NCI-H2081 treated with DMSO at 0.1 percent for 48 hours (cell line): ENCODE measurements at places on chromosomes 7 and 10.

- DNase-seq, result peak; percentile 46
These were observed 57.3 kb downstream of the MAPK8 start for GRCh38 chr10:48363617-48364355.

DNA sequence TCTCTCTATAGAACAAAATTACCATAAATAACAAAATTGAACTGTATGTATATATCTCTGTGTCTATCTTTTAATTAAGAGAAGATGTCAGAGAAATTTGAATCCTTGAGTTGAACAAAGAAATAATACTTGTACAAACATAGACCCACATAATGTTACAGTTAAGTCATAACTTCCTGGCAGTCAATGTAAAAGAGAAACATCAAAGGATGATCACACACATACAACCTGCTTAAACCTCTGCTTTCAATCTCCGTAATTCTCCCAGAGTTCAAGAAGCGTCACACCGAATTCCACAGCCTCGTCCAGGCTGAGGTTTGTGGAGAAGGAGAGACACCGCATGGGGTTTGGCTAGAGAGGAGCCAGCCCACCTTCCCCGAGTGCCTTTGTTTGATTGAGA, 40.1 kb upstream of the LRRC4 start:
- DNase-seq, result no peak

DNA sequence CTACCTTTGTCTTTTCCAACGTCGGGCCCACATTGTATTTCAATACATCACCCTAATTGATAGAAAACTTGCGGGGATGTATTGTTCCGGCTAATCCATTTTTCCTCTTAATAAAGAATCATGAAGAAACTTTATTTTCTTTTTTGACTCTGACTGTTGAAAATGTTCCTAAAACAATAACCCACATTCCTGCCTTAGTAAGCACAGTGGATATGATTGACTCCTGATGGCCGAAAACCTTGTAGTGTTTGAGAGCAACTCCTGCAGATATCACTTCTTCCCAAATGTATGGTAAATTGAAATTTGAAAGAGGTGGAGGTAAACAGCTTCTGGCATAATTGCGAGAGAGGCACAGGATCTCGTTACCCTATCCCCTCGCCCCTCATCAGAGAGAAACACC, 65.7 kb downstream of the BICC1 start:
- DNase-seq, result no peak

DNA sequence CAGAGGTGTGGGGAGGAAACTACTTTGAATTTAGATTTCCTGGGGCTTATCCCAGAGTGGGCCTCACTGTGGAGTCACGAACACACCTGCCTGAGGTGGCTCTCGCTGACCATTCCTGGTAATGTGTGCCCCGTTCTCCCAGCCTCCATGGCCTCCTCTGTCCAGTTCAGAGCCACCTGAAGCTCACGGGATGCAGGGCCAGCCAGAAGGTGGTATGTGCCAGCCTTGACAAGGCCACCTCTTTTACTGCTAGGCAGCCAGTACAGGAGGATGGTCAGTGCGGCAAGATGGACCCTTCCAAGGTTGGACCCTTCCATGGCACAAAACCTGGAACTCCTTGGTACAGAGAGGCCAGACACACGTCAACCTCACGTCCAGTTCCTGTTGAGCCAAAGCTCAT, 210.3 kb downstream of the DNAJB6 start:
- DNase-seq, result no peak

- no peak for DNase-seq
These were observed 9.4 kb downstream of the HNRNPF start for GRCh38 chr10:43399320-43400310.

GRCh38 chr10:74824184-74824899, 2.1 kb upstream of the KAT6B start:
- no peak for DNase-seq

DNA sequence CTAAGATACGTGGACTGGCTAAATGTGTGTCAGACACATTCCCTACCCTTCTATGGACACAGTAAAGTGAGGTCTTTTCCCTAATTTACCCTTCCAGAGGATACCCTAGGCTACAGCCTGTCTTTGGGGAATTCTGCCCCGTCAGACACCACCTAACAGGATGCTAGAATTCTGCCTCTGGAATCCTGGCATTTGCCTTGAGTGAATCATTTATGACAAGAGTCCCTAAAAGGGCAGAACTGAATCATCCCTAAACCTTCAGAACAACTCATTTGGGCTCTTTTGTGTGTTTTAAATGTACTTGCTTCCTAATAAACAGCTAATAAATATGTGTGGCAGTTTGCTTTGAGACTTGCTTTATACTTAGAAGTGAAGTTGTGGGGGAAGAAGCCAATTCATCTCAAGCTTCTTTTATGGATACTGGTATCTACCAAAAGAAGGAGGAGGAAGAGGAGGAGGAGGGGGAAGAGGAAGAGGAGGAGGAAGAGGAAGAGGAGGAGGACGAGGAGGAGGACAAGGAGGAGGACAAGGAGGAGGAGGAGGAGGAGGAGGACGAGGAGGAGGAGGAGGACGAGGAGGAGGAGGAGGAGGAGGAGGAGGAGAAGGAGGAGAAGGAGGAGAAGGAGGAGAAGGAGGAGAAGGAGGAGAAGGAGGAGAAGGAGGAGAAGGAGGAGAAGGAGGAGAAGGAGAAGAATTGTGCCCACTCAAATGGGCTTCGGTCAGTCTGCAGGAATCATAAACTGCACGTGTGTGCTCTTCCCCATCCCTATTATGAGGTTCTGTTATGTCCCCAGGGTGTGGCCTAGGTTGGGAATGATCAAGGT, 27.1 kb downstream of the PARP12 start:
- DNase-seq, result no peak

DNA sequence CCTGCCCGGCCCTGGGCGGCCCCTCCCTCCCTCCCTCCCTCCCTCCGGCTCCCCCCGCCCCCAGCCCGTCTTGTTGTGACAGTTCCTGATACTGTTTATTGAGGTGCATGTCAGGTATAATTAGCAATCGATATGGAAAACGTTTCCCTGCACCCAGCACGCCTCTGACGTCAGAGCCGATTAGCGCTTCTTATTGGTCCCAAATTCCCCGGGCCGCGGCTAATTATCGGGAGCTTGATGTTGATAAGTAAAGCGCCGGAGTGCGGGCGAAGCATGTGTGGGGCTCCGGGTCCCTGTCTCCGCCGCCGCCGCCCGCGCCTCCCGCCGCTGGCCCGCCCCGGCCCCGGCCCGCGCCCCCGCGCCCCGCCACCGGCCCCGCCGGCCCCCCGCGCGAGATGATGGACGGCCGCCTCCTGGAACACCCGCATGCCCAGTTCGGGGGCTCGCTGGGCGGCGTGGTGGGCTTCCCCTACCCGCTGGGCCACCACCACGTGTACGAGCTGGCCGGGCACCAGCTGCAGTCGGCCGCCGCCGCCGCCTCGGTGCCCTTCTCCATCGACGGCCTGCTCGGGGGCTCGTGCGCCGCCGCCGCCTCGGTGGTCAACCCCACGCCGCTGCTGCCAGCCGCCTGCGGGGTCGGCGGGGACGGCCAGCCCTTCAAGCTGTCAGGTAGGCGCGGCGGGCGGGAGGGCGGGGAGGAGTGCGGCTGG, at the start of gene UNCX:
Gene UNCX, plus strand, starts transcription at position 250 of the 710 bp plus-strand sequence. Its CDS starts 146 bp downstream, at position 396.
- no peak for DNase-seq

GRCh38 chr10:97090035-97090434, 95.7 kb downstream of the SLIT1 start:
- no peak for DNase-seq

GRCh38 chr10:10818082-10818481, 199.6 kb upstream of the CELF2 start:
- no peak for DNase-seq

- no peak for DNase-seq
These were observed 27.7 kb downstream of the ARHGAP22 start for GRCh38 chr10:48577158-48577557.

DNA sequence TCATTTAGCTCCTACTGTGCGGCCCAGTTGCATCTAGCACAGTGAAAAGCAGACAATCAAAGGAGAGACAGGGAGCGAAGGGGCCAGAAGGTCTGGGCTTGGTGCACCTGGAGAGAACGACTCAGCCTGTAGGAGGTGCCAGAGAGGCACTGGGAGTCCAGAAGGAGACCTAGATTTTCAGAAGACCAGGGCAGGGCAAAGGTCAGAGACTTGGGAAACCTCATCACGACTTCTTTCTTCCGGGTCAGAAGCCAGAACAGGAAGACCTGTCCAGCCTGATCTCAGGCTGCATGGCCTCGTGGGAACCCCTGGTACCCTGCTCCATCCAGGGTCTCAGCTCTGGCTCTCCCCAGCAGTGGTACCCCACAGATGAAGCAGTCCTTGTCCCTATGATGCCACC, 5.2 kb downstream of the AGAP3 start:
- no peak for DNase-seq

DNA sequence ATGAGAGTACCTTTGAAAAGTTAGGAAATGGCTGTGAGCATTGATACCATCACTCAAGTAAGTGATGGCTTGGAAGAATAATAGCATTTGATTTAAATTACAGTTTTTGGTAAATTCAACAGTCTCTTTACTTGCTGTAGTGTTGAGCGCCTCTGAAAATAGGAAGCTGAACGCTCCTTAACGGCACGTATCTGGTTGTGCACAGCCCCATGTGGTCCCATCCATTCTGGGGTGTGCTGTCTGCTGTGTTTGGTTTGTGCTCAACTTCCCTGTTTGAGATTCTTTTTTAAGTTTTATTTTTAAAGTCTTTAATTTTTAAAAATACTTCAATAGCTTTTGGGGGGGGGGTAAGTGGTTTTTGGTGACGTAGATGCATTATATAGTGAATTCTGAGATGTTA, 51.5 kb downstream of the DNAJB6 start:
- no peak for DNase-seq

- no peak for DNase-seq
These were observed at the start of gene CHAT for GRCh38 chr10:49613882-49614241. CHAT (plus strand) TSS chr10:49614037; CDS start chr10:49614190, 153 bp downstream.
